ENCODE measurements at places on chromosomes 7 and 10. TPM values are rescaled to one million over a fixed set of nuclear protein-coding genes. Genes with fewer than 3 reads are reported as not detected.

The TRPV5 gene
- total RNA-seq = not detected

The RPEL1 gene
- not detected for total RNA-seq

The HOXA9 gene
- total RNA-seq = 62.9 TPM

The DPYSL4 gene
- total RNA-seq = 32.9 TPM

The SHTN1 gene
- total RNA-seq = 36.5 TPM

The KCNIP2 gene
- 3.0 TPM for total RNA-seq

The SAP25 gene
- total RNA-seq = 2.4 TPM

The AGR3 gene
- total RNA-seq = not detected

The CUTC gene
- total RNA-seq = 20.4 TPM

The PANK1 gene
- 6.3 TPM for total RNA-seq

The GPR37 gene
- total RNA-seq = 2.1 TPM

The LIPM gene
- total RNA-seq = not detected

The NRCAM gene
- total RNA-seq = 49.0 TPM

The RNF148 gene
- 0.83 TPM for total RNA-seq

The PNLIPRP3 gene
- total RNA-seq = not detected
